ENCODE measurements at places on chromosomes 4 and X.

GRCh38 chr4:173937631-173938270 lies 345.7 kb downstream of the FBXO8 start:
- no peaks in the 10 kb centered on the region for H3K27me3 ChIP-seq
- H3K4me1 ChIP-seq: no peaks in the 10 kb centered on the region
- H3K27ac ChIP-seq: no peak overlapping the region
- H3K4me3 ChIP-seq: no peak overlapping the region

GRCh38 chr4:74319470-74319869 lies 11.2 kb downstream of the EPGN start:
- no peak overlapping the region for H3K27ac ChIP-seq
- H3K4me1 ChIP-seq: no peaks in the 10 kb centered on the region
- H3K36me3 ChIP-seq: no peaks in the 10 kb centered on the region
- H3K4me3 ChIP-seq: no peak overlapping the region
- DNase-seq: no peak

- no peaks in the 10 kb centered on the region for H3K4me1 ChIP-seq
- H3K36me3 ChIP-seq: no peaks in the 10 kb centered on the region
- H3K4me3 ChIP-seq: no peak overlapping the region
- H3K27me3 ChIP-seq: no peaks in the 10 kb centered on the region
- H3K27ac ChIP-seq: no peak overlapping the region
Observed at GRCh38 chr4:98204236-98204553, 57.0 kb upstream of the RAP1GDS1 start.

DNA sequence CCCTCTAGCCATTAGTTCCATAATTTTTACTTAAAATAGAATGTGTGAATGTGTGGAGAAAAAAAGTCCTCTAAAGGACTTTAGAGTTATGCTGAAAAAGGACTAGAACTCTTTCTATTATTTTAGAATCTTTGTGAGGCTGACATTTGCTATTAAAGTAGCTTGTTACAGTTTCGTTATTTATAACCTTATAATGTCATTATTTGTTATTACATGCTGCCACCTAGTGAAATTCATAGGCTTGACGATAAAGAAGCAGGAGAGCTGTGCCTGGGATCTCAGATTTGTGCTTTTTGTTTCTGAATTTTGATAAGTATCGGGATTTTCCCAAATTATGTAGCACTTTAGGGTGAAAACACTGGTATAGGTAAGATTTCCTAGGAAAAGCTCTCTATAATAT lies 38.5 kb upstream of the TAPT1 start:
- H3K4me3 ChIP-seq: no peak overlapping the region
- H3K27me3 ChIP-seq: no peaks in the 10 kb centered on the region
- H3K27ac ChIP-seq: no peak overlapping the region
- peaks cover 3% of the 10 kb centered on the region for H3K4me1 ChIP-seq
- no peak for DNase-seq
- H3K36me3 ChIP-seq: no peaks in the 10 kb centered on the region

- no peaks in the 10 kb centered on the region for H3K27me3 ChIP-seq
- no peak for DNase-seq
- H3K4me1 ChIP-seq: no peaks in the 10 kb centered on the region
- no peak overlapping the region for H3K4me3 ChIP-seq
Observed at GRCh38 chr4:152808670-152809069, 28.9 kb downstream of the ARFIP1 start.

- H3K4me1 ChIP-seq: peaks cover 12% of the 10 kb centered on the region
- H3K27ac ChIP-seq: no peak overlapping the region
- no peak for DNase-seq
- no peak overlapping the region for H3K4me3 ChIP-seq
- H3K27me3 ChIP-seq: no peaks in the 10 kb centered on the region
Observed at GRCh38 chr4:15936495-15936894, 2.0 kb downstream of the FGFBP1 start.

- no peak overlapping the region for H3K4me3 ChIP-seq
- no peak overlapping the region for H3K27ac ChIP-seq
- no peaks in the 10 kb centered on the region for H3K27me3 ChIP-seq
- no peaks in the 10 kb centered on the region for H3K36me3 ChIP-seq
- DNase-seq: no peak
- no peaks in the 10 kb centered on the region for H3K4me1 ChIP-seq
Observed at GRCh38 chr4:107366016-107366735, 330.1 kb upstream of the DKK2 start.

GRCh38 chr4:184476695-184477094 lies 2.3 kb upstream of the IRF2 start:
- no peak overlapping the region for H3K27ac ChIP-seq
- no peak overlapping the region for H3K4me3 ChIP-seq
- H3K36me3 ChIP-seq: no peaks in the 10 kb centered on the region
- peaks cover 22% of the 10 kb centered on the region for H3K4me1 ChIP-seq
- H3K27me3 ChIP-seq: no peaks in the 10 kb centered on the region
- no peak for DNase-seq

DNA sequence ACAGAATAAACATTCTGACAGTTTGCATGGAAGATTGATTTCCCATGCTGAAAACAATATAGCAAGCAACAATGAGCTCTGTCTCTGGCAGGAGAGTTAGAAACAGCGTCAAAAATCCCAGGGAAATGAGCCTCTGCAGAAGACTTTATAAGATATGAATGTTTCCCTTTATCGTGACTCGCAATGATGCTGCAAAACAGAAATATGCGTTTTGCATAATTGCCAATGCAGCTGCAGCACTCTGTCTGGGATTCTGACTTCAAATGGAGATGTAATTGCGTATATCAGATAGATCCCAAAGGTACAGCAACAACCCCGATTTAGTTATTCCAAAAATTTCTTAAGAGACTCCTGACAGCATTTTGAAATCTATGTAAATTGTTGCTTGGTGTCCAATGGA lies 702.4 kb upstream of the EPHA5 start:
- no peaks in the 10 kb centered on the region for H3K36me3 ChIP-seq
- no peak overlapping the region for H3K27ac ChIP-seq
- DNase-seq: no peak
- no peaks in the 10 kb centered on the region for H3K4me1 ChIP-seq
- H3K4me3 ChIP-seq: no peak overlapping the region

DNA sequence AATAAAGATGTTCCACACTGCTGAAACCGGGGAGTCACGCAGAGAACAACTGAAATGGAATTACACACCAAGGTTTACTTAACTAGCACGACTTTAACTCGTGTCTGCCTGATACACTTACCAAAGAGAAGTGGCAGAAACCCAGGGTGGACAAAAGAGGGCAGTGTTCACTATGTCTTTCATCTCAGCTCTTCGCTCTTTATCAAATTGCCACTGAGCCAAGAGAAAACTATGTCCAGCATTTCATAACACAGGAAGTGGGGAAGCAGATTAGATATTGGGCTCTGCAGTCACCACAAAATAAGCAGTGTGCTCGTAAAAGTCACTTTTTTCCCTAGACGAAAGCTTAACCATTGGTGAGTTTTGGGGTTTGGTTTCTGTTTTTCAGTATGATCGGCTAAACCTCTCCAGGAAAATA lies 155.7 kb downstream of the CHIC2 start:
- H3K27ac ChIP-seq: peak overlapping the region; percentile 52
- peaks cover 16% of the 10 kb centered on the region for H3K27me3 ChIP-seq
- no peaks in the 10 kb centered on the region for H3K36me3 ChIP-seq

GRCh38 chr4:9875516-9875915 lies 94.1 kb downstream of the DRD5 start:
- no peaks in the 10 kb centered on the region for H3K36me3 ChIP-seq
- no peaks in the 10 kb centered on the region for H3K4me1 ChIP-seq
- DNase-seq: no peak
- no peak overlapping the region for H3K27ac ChIP-seq
- no peak overlapping the region for H3K4me3 ChIP-seq

GRCh38 chr4:116585246-116585645 lies 500.1 kb downstream of the TRAM1L1 start:
- no peak overlapping the region for H3K27ac ChIP-seq
- H3K4me1 ChIP-seq: no peaks in the 10 kb centered on the region
- no peaks in the 10 kb centered on the region for H3K36me3 ChIP-seq
- H3K4me3 ChIP-seq: no peak overlapping the region
- H3K27me3 ChIP-seq: no peaks in the 10 kb centered on the region
- DNase-seq: no peak

- no peak for DNase-seq
- H3K4me1 ChIP-seq: no peaks in the 10 kb centered on the region
- H3K4me3 ChIP-seq: no peak overlapping the region
- no peaks in the 10 kb centered on the region for H3K36me3 ChIP-seq
- H3K27ac ChIP-seq: no peak overlapping the region
- no peaks in the 10 kb centered on the region for H3K27me3 ChIP-seq
Observed at GRCh38 chr4:83610729-83611128, 74.8 kb downstream of the GPAT3 start.

GRCh38 chrX:63686878-63687714 lies 97.9 kb downstream of the ARHGEF9 start:
- no peak overlapping the region for H3K4me3 ChIP-seq
- no peak overlapping the region for H3K27ac ChIP-seq
- H3K27me3 ChIP-seq: no peaks in the 10 kb centered on the region

DNA sequence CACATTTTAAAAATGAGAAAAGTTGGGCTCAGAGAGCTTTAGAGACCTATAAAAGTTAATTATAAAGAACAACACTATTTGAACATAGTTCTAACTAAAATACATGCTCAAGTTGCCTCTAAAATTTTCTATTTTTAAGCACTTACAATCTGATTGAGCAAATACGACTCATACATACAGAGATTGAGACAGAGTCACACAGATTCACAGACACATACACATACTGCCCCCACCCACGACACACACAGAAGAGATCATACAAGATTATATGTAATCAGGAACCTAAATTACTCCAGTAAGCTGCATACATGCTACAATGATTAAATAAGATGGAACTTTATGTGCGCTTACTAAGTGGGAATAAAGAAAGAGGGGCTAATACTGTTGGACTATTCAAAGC lies 2.7 kb upstream of the ASB5 start:
- DNase-seq: no peak
- H3K4me3 ChIP-seq: no peak overlapping the region
- H3K4me1 ChIP-seq: no peaks in the 10 kb centered on the region
- no peaks in the 10 kb centered on the region for H3K36me3 ChIP-seq
- H3K27ac ChIP-seq: no peak overlapping the region

DNA sequence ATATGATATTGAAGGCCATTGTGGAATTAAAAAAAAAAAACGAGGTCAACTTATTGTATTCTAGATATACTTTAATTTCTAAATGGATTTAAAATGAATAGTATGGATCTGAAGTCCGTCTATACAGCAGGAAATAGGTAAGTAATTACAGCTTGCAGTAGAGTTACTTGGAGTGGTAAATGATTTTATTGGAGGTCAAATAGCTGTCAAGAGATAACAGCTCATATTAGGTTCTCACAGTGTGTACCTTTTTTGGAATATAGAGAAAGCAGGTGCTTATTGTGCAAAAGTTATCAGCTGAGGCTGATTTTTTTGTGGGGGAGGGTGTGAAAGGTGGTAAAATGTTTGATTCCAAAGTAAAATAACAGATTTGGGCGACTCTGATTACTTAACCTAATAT lies 17.7 kb downstream of the UPRT start:
- DNase-seq: no peak
- H3K4me3 ChIP-seq: no peak overlapping the region
- H3K36me3 ChIP-seq: no peaks in the 10 kb centered on the region
- H3K4me1 ChIP-seq: no peaks in the 10 kb centered on the region

- no peak overlapping the region for H3K4me3 ChIP-seq
- no peak for DNase-seq
- no peaks in the 10 kb centered on the region for H3K36me3 ChIP-seq
- no peaks in the 10 kb centered on the region for H3K4me1 ChIP-seq
- H3K27ac ChIP-seq: no peak overlapping the region
- H3K27me3 ChIP-seq: no peaks in the 10 kb centered on the region
Observed at GRCh38 chr4:57658673-57659072, 548.5 kb upstream of the IGFBP7 start.

- H3K27me3 ChIP-seq: no peaks in the 10 kb centered on the region
- no peak overlapping the region for H3K27ac ChIP-seq
Observed at GRCh38 chr4:82447886-82448285, 17.5 kb downstream of the ENOPH1 start.

DNA sequence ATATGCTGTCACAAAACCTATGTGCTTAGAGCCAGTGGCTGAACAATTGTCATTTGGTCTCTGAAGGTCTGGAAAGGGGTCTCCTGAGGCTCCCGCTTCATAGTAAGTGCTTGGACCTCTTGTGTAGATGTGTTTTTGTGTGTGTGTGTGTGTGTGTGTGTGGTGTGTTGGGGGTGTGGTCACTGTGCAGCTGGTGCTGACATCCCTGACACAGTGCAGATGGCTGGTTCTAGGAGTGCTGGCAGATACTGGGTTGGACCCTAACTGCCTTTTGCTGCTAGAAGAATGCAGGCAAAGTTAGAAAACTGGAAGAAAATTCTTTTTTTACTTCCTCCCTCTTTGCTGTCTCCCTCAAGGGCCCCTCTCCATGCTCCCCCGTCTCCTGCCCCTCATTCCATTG lies 1872.6 kb downstream of the ARAP2 start:
- DNase-seq: no peak
- H3K27me3 ChIP-seq: no peaks in the 10 kb centered on the region
- no peak overlapping the region for H3K4me3 ChIP-seq

DNA sequence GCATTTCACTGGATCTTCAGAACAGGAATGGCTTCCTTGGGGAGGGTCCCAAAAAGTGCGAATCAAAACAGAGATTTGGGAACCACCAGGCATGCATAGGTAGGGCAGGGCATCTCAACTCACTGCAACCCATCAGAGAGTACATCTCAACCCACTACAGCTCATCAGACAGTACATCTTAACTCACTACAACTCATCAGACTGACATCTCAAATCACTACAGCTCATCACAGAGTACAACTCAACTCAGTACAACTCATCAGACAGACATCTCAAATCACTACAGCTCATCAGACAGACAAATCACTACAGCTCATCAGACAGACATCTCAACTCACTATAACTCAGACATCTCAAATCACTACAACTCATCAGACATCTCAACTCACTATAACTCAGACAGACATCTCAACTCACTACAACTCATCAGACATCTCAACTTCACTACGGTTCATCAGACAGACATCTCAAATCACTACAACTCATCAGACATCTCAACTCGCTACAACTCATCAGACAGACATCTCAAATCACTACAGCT lies 47.5 kb upstream of the CLDN34 start:
- H3K4me1 ChIP-seq: no peaks in the 10 kb centered on the region
- H3K36me3 ChIP-seq: no peaks in the 10 kb centered on the region
- DNase-seq: no peak
- H3K27me3 ChIP-seq: no peaks in the 10 kb centered on the region

GRCh38 chrX:54044877-54045338 lies 635 bp upstream of the PHF8 start:
- DNase-seq: no peak
- peak overlapping the region; percentile 99 for H3K27ac ChIP-seq
- no peaks in the 10 kb centered on the region for H3K4me1 ChIP-seq
- no peaks in the 10 kb centered on the region for H3K36me3 ChIP-seq
- no peaks in the 10 kb centered on the region for H3K27me3 ChIP-seq
- peak overlapping the region; percentile 83 for H3K4me3 ChIP-seq

GRCh38 chr4:39353478-39354253 lies 12.5 kb downstream of the RFC1 start:
- peak overlapping the region; percentile 36 for H3K4me3 ChIP-seq
- no peak for DNase-seq
- H3K27me3 ChIP-seq: no peaks in the 10 kb centered on the region
- H3K27ac ChIP-seq: peak overlapping the region; percentile 31
- peaks cover under 1% of the 10 kb centered on the region for H3K4me1 ChIP-seq

- peak overlapping the region; percentile 87 for H3K27ac ChIP-seq
- peaks cover 5% of the 10 kb centered on the region for H3K36me3 ChIP-seq
- peak overlapping the region; percentile 80 for H3K4me3 ChIP-seq
- H3K4me1 ChIP-seq: peaks cover 21% of the 10 kb centered on the region
Observed at GRCh38 chr4:152534541-152535359, 1.1 kb downstream of the FBXW7 start.

GRCh38 chr4:54556587-54556986 lies 101.2 kb upstream of the KIT start:
- no peak overlapping the region for H3K4me3 ChIP-seq
- DNase-seq: no peak
- H3K4me1 ChIP-seq: peaks cover 4% of the 10 kb centered on the region
- no peaks in the 10 kb centered on the region for H3K36me3 ChIP-seq
- no peak overlapping the region for H3K27ac ChIP-seq
- H3K27me3 ChIP-seq: no peaks in the 10 kb centered on the region

Data from tibial artery (tissue), 4 donors.